ENCODE measurements at places on chromosomes 4 and X.

- no peak for DNase-seq
These were observed 76.6 kb downstream of the RPS3A start for GRCh38 chr4:151175754-151176631.

DNA sequence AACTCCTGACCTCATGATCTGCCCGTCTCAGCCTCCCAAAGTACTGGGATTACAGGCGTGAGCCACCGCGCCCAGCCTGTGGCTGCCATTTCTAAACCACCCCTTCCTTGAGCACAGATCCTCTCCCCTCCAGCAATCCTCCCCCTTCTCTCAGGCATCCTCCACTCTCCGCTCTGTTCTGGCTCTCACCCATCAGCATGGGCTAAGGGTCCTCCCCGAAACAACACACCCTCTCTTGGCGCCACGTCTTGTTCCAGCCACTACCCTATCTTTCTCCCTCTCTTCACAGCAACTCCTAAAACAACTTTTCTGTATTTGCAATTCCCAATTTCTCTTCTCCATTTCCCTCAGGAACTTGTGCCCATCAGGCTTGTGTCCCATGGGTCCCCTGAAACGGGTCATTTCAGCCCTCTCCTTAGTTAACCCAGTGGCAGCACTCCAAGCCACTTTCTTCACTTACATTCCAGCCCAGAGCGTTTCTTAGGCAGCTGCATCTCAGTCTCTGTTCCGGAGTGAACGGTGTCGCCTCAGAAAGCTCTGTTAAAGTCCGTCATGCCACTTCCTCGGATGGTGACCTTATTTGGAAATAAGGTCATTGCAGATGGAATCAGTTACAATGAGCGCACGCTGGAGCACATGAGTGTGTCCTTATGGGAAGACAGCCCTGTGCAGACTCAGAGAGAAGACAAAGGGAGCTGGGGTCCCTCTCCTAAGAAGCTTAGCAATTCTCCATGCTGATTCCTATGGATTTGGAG, 28.3 kb upstream of the CLDN24 start:
- DNase-seq, result no peak

DNA sequence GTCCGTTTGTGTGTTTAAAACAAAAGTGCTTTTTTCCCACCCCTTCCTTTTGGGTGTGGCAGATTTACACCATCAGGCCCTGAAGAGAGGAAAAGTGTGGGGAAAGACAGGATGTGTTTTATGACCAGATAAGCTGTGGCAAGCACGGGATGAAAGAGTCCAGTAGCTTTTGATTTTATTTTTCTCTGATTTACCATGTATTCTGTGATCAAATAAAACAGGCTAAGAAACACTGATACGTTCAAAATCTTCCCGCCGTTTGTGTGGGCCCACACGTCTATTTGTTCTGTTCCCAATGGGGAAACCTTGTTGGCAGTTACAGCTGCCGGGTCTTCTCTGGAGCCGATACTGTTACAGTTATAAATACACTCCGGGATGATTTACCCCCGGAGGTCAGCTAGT, 10.8 kb downstream of the LRP2BP start:
- DNase-seq, result no peak

- peak; percentile 17 for DNase-seq
These were observed 204.8 kb downstream of the TRAM1L1 start for GRCh38 chr4:116880625-116881024.

- no peak for DNase-seq
These were observed 14.8 kb upstream of the MXD4 start for GRCh38 chr4:2276581-2277325.

DNA sequence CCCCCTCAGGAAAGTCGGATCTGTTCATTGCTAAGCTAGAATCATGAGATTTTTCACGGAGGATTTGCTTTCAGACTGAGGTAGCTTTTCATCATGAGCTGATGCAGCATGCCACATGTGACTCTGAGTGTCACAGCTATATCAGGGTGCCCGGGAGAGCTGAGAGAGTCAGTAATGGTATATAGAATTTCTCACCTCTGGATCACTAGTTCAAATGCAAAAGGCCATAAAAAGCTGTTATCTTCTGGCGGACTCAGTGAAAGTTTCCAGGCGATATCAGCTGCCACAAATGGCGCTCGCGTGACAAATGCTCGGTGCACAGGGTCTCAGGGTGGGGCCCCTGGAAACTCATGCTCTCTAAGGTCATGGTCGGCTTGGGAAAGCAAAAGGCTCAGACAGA, 150.1 kb downstream of the DHX15 start:
- DNase-seq, result no peak

GRCh38 chr4:11183356-11183740, 245.3 kb downstream of the HS3ST1 start:
- no peak for DNase-seq

GRCh38 chr4:111494471-111494870, 650.8 kb upstream of the FAM241A start:
- DNase-seq, result no peak

- no peak for DNase-seq
These were observed 160.2 kb downstream of the PALLD start for GRCh38 chr4:168656946-168657473.

- peak; percentile 3 for DNase-seq
These were observed 70.7 kb upstream of the ANXA10 start for GRCh38 chr4:168021666-168022065.

DNA sequence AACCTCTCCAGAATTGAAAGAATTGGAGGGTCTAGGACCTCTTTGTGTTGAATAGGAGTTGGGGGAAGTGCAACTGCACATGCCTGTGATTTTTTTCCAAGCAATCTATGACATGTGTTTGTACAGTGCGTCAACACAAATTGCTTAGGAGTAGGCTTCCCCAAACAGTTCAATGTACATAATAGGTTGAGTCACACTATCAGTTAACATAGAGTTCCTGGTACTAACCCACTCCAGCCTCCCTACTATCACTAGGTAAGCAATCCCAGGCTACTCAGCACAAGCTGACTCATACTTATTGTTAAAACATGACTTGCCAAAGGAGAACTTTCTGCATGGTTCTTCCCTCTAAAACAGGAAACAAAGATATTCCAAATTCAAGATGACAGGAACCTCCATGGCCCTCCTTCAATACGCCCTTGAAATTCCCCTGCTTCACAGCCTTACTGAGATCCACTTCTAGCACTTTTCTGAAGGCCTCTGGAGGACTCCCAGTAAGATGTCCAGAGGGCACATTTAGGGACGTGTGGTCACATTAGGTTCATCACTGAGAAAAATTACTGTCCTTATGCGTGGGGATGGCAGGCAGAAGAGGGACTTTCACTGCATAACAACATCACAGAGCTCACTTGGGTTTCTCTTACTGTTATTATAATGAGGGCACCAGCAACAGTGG, 8.4 kb upstream of the VSIG1 start:
- DNase-seq, result peak; percentile 82

GRCh38 chr4:57448901-57449300, 338.7 kb upstream of the IGFBP7 start:
- no peak for DNase-seq

DNA sequence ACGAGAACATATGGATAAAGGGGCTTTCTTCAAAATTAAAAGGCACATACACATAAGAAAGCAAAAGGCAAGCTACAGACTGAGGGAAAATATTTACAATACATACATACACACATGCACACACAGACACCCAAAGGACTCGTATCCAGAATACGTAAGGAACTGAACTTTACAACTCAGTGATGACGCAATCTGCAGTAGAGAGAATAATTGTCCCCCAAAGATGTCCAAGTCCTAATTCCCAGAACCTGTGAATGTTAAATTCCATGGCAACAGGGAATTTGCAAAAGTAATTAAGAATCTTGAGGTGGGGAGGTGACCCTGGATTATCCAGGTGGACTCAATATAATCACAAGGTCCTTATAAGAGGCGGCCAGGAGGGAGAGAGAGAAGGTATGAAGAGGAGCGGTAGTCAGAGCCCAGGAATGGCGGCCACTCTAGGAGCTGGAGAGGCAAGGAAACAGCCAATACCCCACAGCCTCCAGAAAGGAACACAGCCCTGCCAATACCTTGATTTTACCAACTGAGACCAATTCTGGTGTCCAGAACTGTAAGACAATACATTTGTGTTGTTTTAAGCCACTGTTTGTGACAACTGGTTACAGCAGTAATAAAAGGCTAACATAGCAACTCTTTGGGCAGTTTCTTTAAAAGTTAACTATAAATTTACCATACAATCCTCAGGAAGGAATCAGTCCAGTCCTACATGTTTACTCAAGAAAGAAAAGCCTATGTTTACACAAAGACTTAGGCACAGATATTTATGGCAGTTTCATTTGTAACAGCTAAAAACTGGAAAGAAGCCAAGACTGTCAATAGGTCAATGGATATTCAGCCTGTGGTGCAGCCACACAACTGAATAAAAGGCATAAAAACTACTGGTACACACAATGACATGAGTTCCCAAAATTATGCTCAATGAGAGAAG, 27.3 kb upstream of the STS start:
- DNase-seq, result peak; percentile 41

- DNase-seq, result peak; percentile 50
These were observed 45.3 kb downstream of the GPRASP3 start for GRCh38 chrX:102765809-102766208.

GRCh38 chr4:144644368-144645101, 1.4 kb upstream of the HHIP start:
- DNase-seq, result peak; percentile 38

GRCh38 chrX:130874751-130875150, 28.3 kb downstream of the ENOX2 start:
- no peak for DNase-seq

DNA sequence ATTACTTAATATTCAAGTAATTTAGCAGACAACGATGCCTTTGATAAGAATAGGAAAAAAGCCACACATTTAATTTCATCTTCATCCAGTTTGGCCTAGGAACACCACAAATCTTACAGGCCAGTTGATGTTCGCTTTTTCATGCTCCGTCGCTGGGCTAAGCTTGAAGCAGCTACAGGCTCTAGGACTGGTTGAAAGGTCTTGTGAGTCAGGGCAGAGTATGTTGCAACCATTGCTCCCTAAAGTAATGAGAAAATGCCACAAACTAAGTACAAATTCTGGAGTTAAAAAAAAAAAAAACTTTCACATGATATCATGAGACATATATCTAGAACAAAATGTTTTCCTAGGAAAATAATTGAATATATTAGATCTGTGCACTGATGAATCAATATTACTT, 123.8 kb downstream of the RPS6KA6 start:
- DNase-seq, result no peak

- no peak for DNase-seq
These were observed 605.0 kb downstream of the GABRG1 start for GRCh38 chr4:45518832-45519231.

DNA sequence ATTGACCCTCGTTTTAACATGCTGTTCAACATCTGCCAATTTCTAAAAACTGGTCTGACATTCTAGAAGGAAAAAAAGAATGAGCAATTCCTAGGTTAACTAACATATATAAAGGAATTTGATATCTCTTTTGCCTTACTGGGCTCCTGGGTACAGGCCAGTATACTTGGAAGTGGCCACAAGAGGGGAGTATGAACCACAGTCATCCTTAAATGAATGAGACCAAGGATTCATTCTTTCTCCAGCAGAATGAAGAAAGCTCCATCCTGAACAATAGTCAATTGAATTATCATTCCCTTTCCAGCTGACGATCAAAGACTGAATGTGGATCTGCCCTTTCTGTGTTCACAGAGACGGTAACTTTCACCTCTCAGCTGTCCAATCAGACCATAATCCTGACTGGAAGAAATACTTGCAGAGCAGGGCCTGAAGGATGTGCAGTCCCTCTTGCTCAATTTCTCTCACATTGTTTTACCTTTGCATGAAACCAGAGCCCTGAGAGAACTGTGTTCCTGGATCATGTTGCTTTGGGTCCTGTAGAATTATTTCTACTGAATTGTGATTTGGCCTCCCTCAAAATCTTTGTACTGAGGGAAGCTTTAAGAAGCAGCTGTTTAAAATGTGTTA, 14.8 kb upstream of the SPARCL1 start:
- DNase-seq, result peak; percentile 54

DNA sequence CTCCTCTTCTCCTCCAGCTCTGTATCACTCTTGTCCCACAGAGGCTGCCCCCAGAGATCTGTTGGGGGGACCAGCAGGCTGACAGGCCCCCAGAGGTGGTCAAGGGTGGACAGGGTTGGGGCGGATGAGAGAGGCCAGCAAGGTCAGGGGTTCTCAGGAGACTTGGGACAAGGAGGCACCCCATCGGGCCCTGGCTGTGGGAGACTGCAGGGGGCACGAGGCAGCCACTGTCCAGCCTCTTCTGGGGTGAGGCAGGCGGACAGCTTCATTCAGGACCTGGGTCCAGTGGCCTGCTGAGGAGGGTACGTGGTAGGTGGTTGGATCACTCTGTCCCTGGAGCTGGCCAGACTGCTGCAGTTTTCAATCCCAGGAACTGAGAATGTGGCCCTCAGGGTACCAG, 24.6 kb downstream of the ETDB start:
- no peak for DNase-seq

GRCh38 chrX:130170752-130171445, 863 bp upstream of the RAB33A start:
- no peak for DNase-seq
